ENCODE measurements at places on chromosomes 1 and 21.

- peak; percentile 2 for DNase-seq
Measured at GRCh38 chr1:88647249-88647645, 36.8 kb upstream of the PKN2 start.

DNA sequence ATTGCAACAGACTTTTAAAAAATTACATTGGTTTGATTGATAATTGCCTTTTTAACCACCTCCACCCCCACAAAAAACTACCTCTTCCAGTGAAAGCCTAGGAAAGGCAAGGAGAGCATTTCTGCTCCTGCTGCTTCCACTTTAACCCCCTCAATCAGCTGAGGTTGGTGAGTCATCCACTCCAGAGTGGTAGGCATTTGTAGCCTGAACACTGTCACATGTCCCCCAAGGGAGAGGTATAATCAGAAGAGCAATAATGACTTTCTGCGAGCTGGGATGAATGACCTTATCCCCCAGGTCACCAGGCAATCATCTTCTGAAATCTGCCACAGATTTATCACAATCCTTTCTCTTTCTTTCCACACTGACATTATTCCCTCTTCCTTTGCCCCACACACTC, 126.6 kb upstream of the CAMK1G start:
- DNase-seq = no peak

- no peak for DNase-seq
Measured at GRCh38 chr1:29094954-29095353, 28.7 kb downstream of the TMEM200B start.

DNA sequence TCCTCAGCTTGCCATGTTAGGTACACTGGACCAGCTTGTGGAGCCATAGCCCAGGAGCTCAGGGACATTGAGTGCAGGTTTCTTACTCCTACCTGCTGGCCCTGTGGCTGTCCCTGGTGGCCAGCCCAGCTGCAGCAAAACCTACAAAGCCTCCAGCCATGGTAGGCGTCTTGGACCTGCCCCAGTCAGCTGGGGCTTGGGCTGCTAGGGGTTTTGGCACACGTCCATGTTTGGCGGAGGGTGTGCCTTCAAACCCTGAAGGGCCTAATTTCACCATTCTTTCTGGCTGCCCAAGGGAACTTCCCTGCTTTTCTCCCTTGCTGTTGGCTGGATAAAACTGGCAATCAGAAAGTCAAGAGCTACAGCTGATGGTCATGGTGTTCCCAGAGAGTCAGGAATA, 25.4 kb downstream of the HMGCS2 start:
- DNase-seq = no peak

GRCh38 chr1:33082575-33083108, 1.7 kb downstream of the AZIN2 start:
- peak; percentile 60 for DNase-seq

- DNase-seq = peak; percentile 86
Measured at GRCh38 chr1:43853161-43853921, 80.3 kb upstream of the ARTN start.

DNA sequence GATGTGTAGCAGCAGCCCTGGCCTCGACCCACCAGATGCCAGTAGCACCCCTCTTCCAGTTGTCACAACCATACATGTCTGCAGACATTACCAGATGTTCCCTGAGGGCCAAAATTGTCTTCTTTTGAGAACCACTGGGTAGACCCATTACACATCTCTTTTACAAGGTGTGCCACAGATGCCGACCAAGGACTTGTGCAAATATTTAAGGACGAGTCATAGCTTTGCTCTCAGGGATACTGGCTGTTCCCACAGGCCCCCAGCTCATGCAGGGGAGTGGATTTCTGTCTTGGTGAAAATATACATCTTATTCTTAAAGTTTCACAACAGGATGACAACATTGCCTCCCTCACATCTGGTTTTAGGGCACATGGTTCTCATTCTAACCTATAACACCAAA, 59.4 kb upstream of the ZBTB18 start:
- no peak for DNase-seq

DNA sequence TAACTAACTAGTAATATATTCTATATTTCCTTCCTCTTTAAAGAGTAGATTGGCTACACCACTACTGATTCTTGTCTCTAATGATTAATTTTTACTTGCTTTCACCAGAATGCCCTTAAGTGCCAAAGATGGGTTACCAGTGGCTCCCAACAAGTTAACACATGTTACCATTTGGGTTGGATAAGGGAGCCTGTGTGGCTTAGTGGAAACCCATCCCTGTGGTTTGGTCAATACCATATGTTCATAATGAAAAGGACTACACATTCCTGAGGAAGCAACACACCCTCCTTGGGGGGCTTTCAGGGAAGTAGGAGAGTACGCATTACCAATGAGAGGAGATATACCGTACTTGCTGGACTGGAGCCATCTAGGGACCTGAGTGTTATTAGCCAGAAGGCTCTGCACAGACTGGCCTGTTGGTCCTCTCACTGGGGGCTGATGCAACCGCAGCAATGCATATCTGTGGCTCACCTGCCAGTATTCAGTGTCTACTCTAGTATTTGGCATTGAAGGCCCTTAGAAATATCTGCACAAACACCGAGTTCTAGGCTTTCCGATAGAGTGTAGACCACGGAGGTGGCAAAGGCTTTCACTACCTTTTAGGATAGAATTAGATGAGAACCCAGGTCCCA, 29.3 kb upstream of the PLXNA2 start:
- DNase-seq = no peak

DNA sequence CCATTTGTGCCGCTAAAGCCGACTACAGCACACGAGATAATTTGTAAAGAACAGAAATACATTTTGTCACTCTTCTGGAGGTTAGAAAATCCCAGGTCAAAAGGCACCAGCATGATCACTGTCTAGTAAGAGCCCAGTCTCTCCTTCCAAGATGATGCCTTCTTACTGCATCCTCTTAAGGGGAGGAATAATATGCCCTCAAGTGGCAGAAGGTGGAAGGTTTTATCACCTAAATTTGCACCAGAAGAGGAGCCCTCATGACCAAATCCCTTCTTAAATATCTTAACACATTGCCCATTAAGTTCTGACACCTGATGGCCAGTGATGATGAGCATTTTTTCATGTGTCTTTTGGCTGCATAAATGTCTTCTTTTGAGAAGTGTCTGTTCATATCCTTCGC, 326.7 kb upstream of the RGS18 start:
- DNase-seq = no peak

DNA sequence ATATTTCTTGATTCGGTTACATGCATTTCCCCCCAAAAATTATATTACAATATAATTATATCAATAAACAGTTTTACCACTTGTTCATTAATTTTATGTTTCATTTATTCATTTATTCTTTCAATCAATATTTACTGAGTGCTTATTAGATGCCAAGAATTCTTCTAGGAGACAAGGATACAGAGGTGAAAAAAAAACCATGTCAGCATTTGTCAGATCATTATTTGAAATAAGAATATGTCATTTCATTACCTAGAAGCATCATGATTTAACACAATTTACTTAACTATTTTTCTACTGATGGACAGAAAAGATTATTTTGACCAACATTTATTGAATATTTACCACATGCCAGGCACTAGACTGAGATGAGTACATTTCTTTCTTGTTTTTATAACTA, 512.7 kb downstream of the LMO4 start:
- no peak for DNase-seq

DNA sequence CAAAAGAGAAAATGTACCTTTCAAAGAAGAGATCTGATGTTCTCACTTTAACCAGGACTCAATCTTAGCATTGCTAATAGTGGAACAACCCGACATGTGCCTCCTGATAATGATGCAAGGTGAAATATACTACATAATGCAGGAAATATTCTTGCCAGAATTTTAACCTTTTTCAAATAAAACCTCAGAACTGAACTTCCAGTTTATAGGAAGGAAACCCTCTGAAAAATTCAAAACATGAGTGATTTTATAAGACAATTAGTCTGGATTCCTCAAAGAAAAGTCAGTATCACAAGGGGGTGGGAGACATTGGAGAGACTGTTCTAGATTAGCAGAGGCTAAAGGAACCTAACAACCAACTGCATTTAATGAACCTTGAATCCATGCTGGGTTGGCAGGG, 18.1 kb downstream of the AHCYL1 start:
- no peak for DNase-seq

GRCh38 chr1:155026154-155026553, 7.4 kb downstream of the DCST2 start:
- DNase-seq = no peak

DNA sequence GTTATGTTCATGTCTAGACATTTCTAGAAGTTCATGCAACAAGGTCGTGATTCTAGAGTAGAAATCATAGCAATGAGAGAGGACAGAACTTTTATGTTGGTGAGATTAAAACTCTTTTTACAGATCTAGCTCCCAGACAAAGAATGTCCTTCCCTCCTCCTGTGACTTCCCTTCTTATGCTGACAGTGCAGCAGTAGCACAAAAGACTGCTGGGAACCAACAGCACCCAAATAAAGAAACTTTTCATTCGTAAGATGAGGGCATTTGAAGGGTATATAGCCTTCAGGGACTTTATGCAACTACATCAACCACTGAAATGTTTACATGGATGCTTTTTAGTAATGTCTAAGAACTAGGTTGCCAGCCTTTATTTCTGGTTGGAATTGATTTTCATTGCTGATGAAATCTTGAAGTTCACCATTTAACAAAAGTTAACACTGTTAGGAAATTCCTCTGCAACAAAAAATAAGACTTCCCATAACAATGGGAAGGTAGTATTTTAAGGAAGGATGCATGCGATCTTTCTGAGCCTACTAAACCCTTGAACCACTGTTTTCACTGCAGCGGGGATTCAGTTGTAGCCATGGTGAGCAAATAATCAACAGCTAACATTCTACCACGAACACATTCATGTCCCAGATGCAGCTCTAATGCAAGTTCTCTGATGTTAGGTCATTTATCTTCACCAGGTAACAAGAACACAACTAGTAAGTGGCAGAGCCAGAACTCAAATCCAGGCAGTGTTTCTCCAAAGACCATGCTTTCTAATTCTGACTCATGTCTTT, 672.8 kb downstream of the PTPRC start:
- DNase-seq = no peak

DNA sequence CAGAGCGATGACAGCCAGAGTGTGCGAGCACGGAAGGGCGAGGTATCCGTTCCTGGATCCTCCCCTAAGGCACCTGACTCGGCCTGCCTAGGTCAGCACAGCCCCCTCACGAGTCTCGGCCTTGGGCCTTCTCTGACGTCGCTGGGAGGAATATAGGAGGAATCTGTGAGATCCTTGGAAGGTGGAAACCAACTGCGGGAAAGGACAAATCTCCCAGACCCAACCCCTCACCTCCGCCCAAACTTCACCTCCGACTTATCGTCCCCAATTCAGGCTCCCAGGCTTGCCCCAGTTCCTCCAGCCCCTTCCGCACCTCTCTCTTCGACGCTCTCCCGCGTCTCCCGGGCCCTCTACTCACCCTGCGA, 494 bp downstream of the APH1A start:
- DNase-seq = peak; percentile 24

DNA sequence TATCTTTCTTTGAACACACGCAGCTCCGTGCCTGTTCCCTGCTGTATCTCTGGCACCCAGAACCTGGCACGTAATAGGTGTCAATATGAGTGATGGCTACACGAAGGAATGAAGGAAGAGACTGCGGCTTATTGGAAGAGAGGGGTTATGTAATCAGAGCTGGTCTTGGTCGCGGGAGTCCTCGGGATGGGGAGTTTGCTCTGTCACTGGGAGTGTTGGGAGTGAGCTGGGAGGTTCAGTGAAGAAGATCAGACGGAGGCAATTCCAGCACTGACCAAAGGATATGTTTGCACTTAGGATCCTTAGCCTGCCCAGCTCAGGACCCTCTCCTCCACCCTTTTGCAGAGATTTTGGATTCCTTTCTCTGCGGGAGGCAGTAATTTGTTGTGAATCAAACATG, 709.1 kb downstream of the PTPRU start:
- DNase-seq = no peak

GRCh38 chr21:45992301-45993209, 11.0 kb downstream of the COL6A1 start:
- peak; percentile 19 for DNase-seq

DNA sequence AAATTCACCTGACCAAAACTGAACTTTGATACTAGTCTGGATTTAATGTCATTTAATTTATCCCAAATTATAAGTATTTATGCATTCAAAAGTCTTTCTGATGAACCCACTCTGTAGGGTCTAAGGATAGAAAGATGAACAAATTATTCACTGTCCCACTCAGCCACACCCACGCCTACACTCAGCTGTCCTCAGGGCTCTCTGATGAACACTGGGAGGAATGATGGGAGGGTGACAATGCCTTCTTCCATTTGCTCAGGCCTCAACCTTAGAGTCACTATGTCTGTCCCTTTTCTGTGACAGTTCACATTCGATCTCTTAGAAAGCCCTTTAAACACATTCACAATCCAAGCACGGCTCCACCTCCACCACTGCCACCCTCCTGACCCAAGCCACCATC, 41.8 kb downstream of the KCNJ6 start:
- DNase-seq = no peak

- no peak for DNase-seq
Measured at GRCh38 chr1:64176659-64177058, 26.8 kb upstream of the UBE2U start.

DNA sequence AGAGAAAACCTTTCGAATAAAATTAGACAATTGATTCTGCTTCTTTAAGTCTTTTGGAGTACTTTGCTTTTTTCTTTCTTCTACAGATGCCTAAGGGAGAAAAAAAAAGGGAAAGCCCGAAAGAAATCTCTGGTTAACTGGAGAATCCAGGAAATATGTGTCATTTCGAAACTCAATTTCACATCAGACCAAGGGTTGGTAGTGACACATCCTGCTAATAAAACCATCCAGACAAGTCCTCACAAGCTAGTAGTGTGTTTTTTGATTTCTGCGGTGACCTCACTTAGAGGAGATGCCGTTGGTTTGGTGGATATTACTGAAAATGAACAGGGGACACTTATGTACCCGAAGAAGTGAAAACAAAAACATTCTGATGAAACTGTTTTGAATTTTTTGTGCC, 726.5 kb upstream of the ADAMTS5 start:
- peak; percentile 84 for DNase-seq

- DNase-seq = peak; percentile 79
Measured at GRCh38 chr1:112298558-112298957, 97.5 kb upstream of the CTTNBP2NL start.

- peak; percentile 65 for DNase-seq
Measured at GRCh38 chr1:56302878-56303277, 276.5 kb downstream of the PLPP3 start.

DNA sequence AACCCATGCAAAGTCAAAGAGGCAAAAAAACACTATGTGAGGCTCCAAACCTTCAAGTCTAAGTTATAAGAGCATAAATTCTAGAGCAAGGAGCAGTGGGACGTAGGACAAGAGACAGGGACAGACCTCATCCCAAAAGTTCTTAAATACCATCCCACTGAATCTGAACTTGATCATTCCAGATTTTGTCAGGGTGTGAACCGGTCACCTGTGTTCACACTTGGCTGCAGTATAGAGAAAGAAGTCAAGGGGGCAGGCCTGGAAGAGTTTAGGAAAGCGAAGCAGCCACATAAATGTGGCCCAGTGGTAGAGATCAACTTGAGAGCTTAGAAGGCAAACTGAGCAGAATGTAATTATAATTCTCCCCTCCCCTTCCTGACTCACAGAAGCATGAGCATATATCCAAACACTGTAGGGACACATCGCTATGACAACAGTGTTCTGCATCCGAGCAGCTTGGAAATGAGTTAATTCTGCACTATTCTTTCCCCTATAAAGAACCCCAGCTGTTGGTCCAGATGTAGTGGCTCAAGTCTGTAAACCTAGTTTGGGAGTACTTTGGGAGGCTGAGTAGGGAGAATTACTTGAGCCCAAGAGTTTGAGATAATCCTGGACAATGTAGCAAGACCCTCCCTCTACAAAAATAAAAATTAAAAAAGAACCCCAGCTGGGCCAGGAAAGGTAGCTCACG, 2.7 kb downstream of the AKR7A2 start:
- DNase-seq = peak; percentile 76

All from foreskin fibroblast (primary cell).